Stomach (tissue), 19 donors: ENCODE measurements at places on chromosomes 5 and 9. TPM values are rescaled to one million over a fixed set of nuclear protein-coding genes. Genes with fewer than 3 reads are reported as not detected.

- H3K36me3 ChIP-seq, result no peaks in the 10 kb centered on the region
- H3K4me3 ChIP-seq, result no peak overlapping the region
- H3K27me3 ChIP-seq, result no peaks in the 10 kb centered on the region
- no peak overlapping the region for H3K27ac ChIP-seq
These were observed 72.9 kb downstream of the ZNF622 start for GRCh38 chr5:16392718-16393117.

LRRC14B gene
- total RNA-seq, result not detected

GRCh38 chr9:96487949-96488348 is 38.0 kb downstream of the HABP4 start:
- H3K27ac ChIP-seq, result peak overlapping the region; percentile 64
- no peaks in the 10 kb centered on the region for H3K27me3 ChIP-seq
- peaks cover 26% of the 10 kb centered on the region for H3K36me3 ChIP-seq
- H3K4me1 ChIP-seq, result peaks cover 64% of the 10 kb centered on the region
- DNase-seq, result no peak
- no peak overlapping the region for H3K4me3 ChIP-seq

- H3K4me1 ChIP-seq, result no peaks in the 10 kb centered on the region
- no peak for DNase-seq
- H3K27ac ChIP-seq, result no peak overlapping the region
- H3K36me3 ChIP-seq, result peaks cover 49% of the 10 kb centered on the region
These were observed 23.4 kb downstream of the SFXN1 start for GRCh38 chr5:175501759-175502158.

DNA sequence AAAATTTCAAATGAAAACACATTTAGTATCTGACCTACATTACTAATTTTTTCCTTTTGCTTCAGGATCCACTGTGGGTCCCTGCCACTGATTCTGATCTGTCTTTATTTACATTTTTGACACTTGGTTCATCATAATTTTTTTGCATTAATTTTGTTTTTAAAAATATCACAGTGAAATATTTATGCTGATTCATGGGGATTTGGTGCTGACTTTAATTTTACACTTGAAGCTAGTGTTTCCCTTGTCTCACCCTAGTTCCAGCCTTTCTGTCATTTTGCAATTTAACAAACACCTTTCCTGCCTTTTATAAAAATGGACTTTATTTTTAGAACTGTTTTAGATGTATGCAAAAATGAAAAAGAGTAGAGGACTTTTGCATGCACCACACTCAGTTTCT is 111.9 kb upstream of the MARCHF11 start:
- no peaks in the 10 kb centered on the region for H3K36me3 ChIP-seq
- H3K4me3 ChIP-seq, result no peak overlapping the region
- no peak for DNase-seq
- no peak overlapping the region for H3K27ac ChIP-seq
- H3K27me3 ChIP-seq, result no peaks in the 10 kb centered on the region
